ENCODE measurements at places on chromosomes 11 and 22.
A peak's percentile ranks its signal among the peaks of the same experiment; 100 is the strongest.

GRCh38 chr11:77806993-77807392 is 13.5 kb downstream of the RSF1 start:
- DNase-seq = no peak

DNA sequence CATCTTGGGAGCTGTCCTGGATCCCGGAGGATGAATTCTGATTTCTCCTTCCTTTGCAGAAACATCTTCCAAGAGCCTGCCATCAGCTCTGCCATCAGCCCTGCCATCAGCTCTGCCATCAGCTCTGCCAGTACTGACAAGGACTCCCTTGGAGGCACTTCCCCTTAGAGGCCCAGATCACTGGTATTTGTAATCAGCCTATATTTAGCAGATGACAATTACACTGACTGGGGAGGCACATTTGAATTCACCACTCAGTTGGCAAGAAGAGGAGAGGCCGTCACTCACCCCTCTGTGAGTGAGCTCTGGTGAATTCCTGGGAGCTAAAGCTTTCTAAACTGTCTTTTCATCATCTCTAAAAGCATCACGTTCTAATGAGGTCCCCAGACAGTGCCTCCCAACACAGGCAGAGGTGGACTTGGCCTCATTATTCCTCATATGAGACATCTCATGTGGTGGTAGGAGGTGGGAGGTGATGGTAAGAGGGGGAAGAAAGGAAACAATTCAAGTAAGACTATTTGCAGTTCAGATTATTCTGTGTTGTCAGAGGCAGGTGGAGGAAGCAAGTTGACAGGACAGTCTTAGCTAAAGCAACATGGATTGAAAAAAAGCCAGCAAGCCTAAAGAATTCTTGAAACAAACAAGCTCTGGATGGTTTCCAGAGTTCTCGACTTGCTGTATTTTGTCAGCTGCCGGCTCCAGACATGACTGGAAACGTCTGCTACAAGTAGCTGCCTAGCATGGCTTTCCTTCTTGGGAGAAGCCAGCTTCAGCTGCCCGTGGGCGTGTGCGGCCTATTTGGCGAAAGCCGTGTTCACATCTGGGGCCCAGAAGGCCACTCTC is 771.7 kb downstream of the TBC1D22A start:
- DNase-seq = no peak

DNA sequence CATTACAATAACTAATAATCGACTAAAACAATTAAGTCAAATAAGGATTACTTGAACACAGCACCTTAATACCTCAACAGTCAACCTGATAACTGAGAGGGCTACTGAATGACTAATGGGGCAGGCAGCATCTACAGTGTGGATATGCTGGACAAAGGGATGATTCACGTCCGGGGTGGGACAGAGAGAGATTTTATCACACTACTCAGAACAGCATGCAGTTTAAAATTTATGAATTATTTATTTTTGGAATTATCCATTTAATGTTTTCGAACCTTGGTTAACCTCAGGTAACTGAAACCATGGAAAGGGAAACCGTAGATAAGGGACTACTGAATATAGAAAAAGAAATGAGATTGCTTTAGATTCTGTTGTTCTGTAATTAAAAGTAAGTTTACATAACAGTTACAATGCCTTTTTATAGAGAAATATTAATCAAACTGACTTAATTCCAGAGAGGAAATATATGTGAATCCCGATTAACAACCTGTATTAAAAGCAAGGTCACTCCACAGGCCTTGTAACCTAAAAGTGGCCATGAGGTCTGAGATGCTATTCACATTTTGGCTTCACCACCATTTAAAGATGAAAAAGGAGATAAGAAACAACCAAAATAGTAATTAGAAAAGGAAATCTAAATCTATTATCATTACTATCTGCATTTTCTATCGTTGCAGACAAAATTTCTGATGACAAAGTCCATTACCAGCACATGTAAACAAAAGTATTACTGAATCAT is 119.0 kb upstream of the TP53AIP1 start:
- no peak for DNase-seq

- DNase-seq = no peak
Measured at GRCh38 chr11:123924027-123924426, 15.4 kb upstream of the OR4D5 start.

DNA sequence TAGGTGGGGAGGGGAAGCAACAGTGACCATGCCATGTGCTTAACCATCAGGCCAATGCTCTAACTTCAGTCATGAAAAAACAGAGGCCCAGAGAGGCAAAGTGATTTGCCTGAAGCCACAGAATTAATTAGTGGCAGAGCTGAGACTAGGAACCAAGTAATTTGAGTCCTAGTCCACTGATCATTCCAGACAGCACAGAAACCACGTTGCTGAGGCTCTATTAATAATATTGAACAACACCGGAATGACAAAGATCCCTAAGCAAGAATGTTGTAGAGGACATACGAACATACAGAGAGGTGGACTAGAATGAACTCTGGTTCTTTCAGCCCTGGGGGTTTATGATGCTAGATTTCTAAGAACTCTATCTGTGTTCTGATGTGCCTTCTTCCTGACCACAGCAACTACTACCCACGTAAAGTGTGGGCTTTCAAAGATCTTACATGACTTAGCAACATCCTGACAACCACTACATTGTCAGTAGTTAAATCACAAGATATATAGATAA is 92.3 kb downstream of the GAB2 start:
- no peak for DNase-seq

DNA sequence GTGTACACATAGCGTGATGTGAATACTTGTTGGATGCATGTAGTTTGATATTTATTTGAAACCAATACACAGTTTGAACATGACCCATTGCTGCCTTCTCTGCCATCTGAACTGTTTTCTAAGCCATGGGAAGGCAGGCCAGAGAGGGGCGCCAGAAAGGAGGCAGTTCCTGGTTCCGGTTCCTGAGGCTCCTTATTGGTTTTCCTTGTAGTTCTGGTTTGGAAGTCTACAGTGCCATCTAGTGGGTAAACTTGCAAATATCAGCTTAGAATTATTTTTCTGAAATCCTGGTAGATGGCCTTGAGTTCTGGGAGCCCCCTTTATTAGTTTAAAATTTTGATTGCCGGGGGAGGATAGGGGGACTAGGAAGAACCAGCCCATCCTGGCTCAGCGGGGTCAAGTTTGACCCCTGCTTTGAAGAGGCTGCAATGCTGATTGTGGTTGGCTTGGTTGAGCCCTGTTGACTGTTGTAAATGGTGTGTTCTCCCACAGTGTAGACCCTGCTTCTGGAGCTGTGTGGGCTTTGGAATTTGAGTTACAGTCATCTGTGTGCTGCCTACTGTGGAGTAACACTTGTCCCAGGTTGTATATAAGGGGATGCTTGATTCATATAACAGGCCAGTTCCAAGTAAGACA is 48.4 kb downstream of the GRAMD1B start:
- peak; percentile 36 for DNase-seq

DNA sequence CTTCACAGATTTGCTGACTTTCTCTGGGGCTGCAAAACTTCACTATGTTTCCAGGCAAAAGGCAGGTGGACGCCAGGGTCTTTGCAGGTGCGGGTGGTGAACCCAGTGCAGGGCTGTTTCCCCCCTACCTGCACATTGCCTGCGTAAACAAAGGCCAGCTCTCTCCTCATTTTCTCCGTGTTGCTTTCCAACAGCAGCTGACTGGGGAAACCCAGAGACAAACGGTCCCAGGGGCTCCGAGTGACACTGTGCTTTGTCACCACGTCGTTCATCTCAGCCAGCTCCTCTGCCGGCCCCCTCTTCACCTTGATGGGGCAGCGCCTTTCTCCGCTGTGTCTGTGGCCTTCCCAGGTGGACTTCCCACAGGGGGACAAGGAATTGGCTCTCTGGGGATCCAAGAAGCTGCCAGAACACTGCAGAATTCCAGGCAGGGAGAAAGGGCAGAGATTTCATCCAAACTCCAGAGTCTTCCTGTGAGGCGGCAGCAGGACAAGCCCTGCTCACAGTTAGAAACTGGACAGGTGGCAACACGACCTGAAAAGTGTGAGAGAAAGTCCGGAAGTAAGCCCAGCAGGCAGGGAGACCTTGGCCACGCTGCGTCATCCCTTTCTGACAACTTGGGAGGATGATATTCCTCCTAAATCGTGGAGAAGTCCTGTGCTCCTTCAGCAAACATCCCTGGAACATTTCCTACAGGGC is 1493.7 kb downstream of the TBC1D22A start:
- no peak for DNase-seq

DNA sequence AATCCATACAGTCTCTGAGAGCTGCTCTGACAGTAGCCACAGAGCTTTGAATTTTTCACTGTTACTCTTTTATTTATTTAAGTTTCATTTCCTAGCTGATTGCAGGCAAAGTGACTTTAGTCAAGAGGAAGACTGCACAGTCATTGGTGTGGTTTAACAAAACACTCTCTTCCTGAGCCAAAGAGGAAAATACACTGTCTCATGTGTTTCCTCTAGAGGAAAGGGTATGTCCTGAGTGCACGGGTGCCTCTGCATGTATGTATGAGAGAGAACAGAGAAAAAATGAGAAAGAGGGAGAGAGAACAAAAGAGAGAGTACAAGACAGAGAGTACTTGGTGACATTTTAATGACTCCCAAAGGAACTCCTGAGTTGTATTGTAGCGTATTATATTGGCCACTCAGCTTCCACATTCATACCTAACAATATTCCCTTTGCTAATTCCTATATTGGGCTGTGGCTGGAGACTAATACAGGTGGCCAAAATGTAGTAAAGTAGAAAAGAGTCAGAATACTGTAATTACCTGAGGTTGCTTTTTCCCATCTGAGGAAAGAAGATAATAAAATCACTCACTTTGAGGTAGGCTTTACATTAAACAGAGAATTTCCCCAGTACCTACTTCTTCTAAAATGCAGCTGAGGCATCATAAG is at the start of gene OR4D9:
Gene OR4D9, plus strand, starts transcription at position 599 of the 649 bp plus-strand sequence. CDS start 3,374 bp downstream, outside the sequence.
- DNase-seq = no peak

GRCh38 chr22:27630754-27631153 is 170.8 kb downstream of the MN1 start:
- DNase-seq = no peak

- DNase-seq = no peak
Measured at GRCh38 chr11:111795334-111795985, 29.3 kb upstream of the PPP2R1B start.

- no peak for DNase-seq
Measured at GRCh38 chr22:19238900-19239299, 52.6 kb downstream of the CLTCL1 start.

GRCh38 chr11:95308512-95309035 is 77.6 kb upstream of the SESN3 start:
- DNase-seq = no peak

GRCh38 chr11:117300283-117300663 is 9.1 kb downstream of the BACE1-AS start:
- no peak for DNase-seq

DNA sequence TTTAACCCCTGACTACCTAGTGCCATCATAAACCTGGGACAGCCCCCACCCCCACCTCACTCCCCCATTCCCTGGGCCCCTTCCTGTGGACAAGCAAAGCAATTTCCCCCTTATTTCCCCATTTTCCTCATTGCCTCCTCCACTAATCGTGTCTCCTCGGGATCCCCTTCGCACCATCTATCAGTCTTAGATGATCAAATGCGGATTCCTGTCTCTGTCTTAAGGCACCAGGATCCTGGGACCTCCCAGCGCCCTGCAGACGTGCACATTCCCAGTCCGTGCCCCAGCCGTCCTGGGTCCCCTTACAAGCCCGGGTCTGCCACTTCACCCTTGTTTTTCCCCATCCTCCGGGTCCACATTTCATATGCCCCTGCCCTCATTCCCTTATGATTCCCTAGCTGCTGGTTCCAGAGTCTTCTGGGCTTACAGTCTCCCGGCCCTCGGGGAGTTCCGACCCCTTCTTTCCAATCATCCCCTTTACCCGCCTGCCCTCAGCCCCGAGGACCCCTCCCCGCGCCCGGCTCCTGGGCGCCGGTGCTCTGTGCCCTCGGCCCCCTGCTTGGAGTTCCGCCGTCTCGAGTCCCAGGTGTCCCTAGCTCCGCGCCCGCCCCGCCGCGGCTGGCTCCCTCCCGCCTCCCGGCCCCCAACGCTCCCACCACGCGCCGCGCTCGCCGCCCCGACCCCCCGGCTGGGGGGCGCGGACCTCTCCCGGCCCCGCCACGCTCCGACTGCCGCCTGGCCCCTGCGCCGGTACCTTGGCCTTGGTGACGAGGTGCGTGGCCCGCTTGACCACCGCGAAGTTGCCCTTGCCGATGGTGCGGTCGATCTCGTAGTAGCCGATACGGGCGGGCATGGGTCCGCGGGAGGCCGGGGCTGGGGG is 599 bp downstream of the SIK3 start:
- peak; percentile 66 for DNase-seq

- peak; percentile 55 for DNase-seq
Measured at GRCh38 chr22:45863981-45864751, 112.8 kb downstream of the WNT7B start.

DNA sequence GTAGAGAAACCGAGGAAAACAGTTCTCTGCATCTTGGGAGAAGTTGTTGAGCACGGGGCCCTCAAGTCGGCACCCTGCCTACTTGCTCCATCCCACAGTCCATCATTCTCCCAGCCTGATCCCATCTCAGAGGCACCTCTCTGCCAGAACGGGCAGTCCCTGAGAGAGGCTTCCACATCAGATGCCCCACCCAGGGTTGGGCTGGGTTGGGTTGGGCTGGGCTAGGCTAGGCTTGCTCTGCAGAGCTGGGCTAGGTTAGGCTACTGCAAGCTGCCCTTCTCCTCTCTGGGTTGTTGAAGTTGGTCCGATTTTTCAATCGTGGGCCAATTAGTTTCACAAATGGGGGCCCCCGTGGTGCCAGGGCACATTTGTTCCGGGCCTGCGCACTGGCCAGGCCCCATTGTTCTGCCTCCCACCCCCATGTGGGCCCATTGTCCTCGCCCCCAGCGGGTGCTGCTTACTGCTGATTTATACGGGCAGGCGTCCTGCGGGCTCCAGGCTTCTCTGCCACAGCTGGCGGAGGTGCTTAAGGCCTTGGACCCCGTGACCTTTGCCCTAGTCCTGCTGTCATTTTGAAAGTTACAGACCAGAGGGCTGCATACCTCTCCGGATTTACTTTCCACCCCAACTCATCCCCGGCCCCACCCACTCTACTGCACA is 63.7 kb upstream of the NNMT start:
- no peak for DNase-seq

DNA sequence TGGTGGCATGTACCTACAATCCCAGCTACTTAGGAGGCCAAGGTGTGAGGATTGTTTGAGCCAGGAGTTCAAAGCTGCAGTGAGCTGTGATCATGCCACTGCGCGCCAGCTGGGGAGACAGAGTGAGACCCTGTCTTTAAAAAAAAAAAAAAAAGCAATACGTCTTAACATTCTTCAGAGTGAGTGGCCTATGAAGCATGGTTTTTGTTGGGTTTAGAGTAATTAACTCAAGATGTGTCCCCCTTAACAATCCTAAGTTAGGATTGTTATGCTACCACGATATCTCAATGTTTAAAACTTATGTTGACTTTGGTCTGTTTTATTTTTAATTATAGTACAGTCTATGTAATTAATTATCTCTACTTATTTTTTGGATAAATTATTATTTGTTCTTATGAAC is 156.1 kb downstream of the HIPK3 start:
- DNase-seq = no peak

DNA sequence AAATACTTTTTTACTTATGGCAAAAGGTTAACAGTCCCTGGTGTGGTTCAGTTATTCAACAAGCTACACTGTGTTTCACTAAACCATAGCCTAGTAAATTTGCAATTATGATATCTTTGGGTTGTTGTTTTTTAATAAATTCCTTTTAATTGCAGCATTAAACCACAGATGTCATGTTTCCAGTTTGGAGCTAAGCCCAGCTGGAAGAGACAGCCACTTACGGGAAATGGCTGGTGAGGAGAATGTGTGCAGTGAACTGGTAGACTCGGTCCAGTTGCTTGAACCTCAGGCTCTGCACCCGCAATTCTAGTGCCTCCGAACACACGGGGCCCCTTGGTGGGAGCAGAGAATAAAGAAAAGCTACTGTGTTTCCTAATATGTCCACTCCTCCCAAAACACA is 70.8 kb downstream of the WNT11 start:
- DNase-seq = no peak

GRCh38 chr11:75949023-75949672 is 134.1 kb downstream of the UVRAG start:
- no peak for DNase-seq
